Osteocyte (in vitro differentiated cells): ENCODE measurements at places on chromosomes 6 and 20. TPM values are rescaled to one million over a fixed set of nuclear protein-coding genes. Genes with fewer than 3 reads are reported as not detected.
A peak's percentile ranks its signal among the peaks of the same experiment; 100 is the strongest.

Gene MYL9
- total RNA-seq = 197 and 200 TPM in 2 replicates

DNA sequence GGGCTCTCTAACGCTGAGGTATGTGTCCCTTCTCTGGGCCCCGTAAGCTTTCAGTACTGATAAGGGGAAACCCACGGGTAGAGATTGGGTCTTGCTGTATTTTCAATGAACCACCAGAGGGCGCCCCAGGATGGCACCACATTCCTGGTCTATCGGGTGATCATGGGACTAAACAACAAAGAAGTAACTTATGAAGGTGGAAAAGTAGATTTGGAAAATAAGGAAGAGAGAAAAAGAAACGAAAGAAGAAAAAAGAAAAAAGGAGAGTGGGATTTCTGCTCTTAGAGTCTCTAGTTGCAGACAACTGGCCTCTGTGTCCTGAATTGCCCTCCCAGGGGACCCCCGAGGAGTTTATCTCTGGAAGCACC, 93.8 kb downstream of the GMPR start:
- DNase-seq = peak; percentile 91

DNA sequence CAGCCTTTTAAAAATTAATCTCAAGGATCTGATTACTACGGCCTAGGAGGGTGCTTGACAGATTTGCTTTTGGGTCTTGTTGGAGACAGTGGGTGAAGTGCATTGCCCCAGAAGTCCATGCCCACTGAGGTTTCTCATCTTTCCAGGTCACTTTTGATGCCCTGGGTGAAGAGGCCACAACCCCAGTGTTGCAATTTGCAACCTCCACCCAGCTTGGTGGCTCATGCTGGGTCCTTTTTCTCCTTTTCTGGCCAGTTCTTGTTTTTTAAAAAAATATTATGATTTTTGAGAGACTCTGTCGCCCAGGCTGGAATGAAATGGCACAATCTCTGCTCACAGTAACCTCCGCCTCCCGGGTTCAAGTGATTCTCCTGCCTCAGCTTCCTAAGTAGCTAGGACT, 9.4 kb downstream of the STX11 start:
- no peak for DNase-seq

GRCh38 chr6:68468244-68468884, 166.7 kb upstream of the ADGRB3 start:
- no peak for DNase-seq

GRCh38 chr6:139119552-139119951, 15.3 kb upstream of the HECA start:
- no peak for DNase-seq
